Stimulated activated CD4-positive, alpha-beta T cell treated with anti-CD3 and anti-CD28 coated beads, Interleukin-1b, Interleukin-23, amount 100 ng/mL, for 1 hour (primary cell): ENCODE measurements at places on chromosomes 4 and X.

DNA sequence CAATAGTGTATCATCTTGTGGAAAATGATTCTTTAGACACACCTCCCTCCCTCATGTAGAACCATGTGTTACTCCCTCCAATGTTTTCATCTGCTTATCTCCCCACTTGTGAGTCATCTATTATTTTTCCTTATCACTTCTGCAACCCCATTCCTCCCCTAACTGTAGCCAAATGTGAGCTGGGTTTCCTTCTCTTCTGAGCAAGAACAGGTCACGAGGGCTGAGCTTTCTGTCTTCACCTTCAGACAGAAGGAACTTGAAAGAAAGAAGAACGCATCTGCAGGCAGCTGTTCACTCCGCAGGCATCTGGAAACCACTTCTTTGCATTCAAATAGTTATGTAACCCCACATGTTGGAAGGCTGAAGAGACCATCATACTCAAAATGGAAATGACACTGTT is 1.8 kb downstream of the PPP1R2C start:
- no peak for DNase-seq

DNA sequence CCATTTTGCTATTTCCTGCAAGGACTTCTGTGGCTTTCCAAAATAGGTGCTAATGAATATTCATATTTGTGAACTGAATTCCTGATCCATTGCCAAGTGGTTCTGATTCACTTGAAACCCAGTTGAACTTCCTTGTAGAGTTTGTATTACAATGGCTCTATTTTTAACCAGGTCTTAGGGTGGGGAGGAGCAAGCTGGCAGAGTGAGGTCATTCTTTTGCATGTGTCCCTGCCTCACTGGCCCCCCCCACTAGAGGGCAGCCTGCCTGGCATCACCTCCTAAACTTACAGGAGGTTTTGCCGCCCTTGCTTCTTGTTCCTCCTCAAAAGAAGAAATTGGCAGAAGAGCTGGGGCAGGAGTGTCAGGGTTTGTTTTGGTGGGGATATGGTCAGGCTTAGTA is 10.5 kb downstream of the PTTG2 start:
- no peak for DNase-seq

GRCh38 chr4:183826461-183826860 is 78.6 kb upstream of the STOX2 start:
- DNase-seq: no peak

- DNase-seq: no peak
Measured at GRCh38 chr4:26503427-26503826, 13.1 kb upstream of the CCKAR start.

GRCh38 chr4:80610199-80610598 is 274.7 kb downstream of the CFAP299 start:
- no peak for DNase-seq

DNA sequence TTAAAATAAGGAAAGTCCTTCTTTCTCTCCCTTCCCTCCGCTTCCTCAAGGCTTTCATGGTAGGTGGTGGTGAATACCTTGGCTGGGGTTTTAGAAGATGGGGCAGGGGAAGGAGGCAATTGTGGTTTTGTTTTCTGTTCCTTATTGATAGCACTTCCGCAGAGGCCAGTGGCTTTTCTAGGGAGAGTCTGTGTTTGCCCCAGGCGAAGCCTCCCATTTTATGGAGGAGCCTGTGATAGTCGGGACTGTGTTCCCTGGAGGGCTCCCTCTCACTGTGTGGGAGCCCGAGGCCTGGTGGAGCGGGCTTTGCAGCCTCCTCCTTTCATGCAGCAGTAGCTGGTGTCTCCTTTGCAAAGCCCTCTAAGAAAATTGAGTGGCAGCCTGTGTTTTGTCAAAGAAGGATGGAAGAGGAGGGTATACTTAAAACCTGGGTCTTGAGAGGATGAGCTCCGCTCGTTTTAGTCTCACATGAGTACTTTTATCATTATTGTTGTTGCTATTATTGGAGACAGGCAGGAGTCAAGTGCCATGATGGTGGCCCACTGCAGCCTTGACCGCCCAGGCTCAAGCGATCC is 29.8 kb upstream of the STOX2 start:
- no peak for DNase-seq

DNA sequence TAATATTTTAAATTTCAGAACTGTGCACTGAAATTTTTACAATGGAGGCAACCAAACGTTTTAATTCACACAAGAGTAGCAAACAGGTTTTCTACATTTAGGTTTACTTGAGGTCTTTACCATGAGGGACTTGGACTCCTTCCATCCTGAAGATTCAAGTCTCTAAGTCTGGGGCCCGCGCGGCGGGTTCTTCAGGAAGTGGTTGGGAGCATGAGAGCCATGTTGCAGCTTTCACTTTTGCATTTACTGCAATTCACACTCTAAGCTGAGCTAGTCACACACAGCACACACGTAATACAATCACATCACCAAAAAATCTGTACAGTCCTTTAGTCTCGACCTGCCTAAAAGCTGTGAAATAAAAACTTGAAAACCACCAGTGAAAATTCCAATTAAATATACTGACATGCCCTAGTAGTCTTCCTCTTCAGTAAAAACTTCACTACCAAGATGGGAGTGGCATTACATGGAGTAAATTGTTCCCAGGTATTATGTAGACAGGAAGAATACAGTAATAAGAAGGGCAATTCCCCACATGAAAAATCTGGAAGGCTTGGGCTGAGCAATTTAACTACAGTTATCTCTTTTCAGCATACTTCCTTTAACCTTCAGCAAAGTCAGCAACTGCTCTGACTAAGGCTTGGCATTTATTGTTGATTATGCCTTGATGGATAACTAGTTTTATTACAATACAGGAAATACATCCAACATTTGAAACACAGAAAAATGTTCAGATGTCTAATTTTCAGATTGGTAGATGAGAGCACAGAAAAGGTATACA is 571.1 kb upstream of the DIPK2B start:
- DNase-seq: no peak

GRCh38 chr4:11312389-11312788 is 116.3 kb downstream of the HS3ST1 start:
- DNase-seq: no peak

GRCh38 chr4:133581996-133582619 is 433.0 kb downstream of the PCDH10 start:
- no peak for DNase-seq

DNA sequence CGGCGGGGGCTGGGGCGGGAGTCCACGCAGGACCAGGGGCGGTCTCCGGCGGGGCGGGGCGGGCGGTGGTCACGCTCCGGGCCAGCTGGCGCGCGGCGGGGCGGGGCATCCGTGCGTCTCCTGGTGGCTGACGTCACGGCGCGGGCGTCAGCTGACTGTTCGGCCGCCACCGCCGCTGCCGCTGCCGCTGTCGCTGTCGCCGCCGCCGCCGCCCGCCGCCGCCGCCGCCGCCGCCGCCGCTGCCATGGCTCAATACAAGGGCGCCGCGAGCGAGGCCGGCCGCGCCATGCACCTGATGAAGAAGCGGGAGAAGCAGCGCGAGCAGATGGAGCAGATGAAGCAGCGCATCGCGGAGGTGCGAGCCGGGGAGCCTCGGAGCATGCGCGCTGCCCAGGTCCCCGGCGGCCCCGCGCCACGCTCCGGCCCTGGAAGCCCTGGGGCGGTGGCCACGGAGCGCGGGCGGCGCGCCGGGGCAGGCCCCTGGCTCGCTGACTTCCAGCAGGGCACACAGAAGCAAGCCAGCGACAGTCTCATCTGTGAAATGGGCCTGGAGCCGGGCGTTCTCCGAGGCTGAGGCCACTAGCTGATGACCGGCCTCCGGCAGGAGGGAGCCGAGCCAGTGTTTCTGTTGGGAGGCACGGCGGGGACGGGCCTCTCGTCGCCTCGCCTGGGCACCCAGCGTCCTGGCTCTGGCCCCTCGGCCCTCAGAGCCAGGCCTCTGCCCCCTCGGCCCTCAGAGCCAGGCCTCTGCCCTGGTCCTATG is at the start of gene FAM50A:
FAM50A (plus strand) TSS at position 150 of the 763 bp plus-strand sequence; CDS start at position 245, 95 bp downstream.
- no peak for DNase-seq

- DNase-seq: no peak
Measured at GRCh38 chr4:151738720-151739517, 21.9 kb downstream of the GATB start.

- DNase-seq: no peak
Measured at GRCh38 chr4:123443401-123444289, 47.0 kb downstream of the SPRY1 start.

DNA sequence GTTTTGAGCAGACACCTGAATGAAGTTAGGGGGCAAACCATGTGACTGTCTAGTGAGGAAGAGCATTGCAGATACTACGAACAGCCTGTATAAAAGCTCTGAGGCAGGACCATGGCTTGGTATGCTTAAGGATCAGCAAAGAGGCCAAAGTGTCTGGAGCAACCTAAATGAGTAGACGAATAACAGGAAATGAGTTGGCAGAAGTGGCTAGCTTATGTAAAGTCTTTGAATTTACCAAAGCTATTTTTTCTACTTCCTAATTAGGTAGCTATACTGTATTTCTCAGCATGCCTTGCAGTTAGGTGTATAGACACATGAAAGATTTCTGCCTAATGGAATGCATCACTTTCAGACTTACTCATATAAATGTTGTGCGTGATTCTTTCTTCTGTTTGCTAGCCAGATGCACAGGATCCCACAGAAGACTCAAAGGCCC is 9.3 kb upstream of the GPRIN3 start:
- no peak for DNase-seq

- DNase-seq: no peak
Measured at GRCh38 chrX:118261151-118261550, 84.8 kb upstream of the WDR44 start.

GRCh38 chrX:110436523-110436922 is 77.9 kb downstream of the RTL9 start:
- no peak for DNase-seq

DNA sequence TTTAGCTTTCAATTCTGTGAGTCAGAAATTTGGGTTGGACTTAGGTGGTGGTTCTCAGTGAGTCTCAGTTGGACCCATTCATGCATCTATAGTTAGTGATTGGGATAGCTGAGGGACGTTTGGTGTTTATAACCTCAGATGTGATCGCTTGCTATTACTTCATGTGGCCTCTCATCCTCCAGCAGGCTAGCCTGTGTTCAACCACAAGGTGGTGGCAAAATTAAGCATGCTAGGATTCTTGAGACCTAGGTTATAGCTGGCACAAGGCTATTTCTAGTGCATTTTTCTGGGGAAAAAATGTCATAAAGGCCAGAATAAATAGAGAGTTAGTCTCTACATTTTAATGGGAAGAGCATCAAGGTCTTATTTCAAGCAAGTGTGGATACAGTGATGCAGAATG is 10.9 kb upstream of the GRPR start:
- DNase-seq: no peak

DNA sequence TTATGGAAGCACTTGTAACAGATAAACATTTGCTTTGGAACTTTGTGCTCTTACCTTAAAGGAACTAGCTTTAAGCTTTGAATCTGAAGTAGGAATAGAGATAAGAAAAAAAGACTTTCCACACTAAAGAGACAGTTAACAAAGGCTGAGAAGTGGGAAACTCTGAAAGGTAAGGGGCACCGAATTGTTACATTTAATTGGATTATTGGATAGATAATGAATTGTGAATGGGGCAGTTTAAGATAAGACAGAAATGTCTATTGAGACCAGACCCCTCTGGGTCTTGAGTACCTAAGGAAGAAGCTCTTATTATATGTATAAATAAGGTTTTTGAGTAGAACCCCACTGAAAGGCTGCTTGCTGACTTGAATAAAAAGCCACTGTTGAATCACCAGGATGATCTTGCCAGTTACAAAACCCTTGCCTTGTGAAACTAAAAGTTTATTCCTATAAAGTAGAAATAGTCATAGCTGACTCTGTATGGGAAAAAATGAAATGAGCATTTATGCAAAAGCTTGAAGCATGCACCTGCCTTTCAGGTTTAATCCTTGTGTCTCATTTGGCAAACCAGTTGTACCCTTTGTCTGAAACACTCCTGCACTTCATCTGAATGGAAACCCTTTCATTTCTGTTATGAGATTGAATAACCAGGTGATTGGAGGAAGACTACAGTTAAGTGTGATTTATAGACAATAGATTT is 423.2 kb downstream of the RPA4 start:
- DNase-seq: no peak

GRCh38 chrX:38796946-38797345 is 4.3 kb upstream of the MID1IP1 start:
- no peak for DNase-seq

- DNase-seq: no peak
Measured at GRCh38 chrX:3176439-3176820, 135.2 kb downstream of the ARSF start.

- DNase-seq: no peak
Measured at GRCh38 chr4:137425281-137425680, 107.0 kb downstream of the PCDH18 start.

GRCh38 chr4:117357866-117358265 is 272.5 kb upstream of the TRAM1L1 start:
- DNase-seq: no peak

DNA sequence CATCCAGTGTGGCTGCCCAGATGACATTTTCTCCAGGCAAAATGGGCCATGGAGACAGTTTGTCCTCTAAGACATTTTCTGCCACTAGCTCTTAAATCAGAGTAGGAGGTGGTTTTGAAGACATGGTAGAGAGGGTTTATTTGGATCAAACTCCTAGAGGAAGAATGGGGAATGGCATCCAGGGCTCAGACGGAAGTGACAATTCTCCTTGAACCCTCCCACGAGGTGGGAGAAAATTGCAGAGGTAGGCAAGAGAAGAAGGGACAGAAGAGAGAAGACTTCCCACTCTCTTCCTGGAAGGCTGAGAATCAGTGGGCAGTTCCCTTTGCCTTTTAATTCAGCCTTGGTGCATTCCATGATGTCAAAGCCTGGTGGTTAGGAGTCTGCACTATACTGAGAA is 194.0 kb downstream of the SMIM20 start:
- DNase-seq: no peak

- DNase-seq: no peak
Measured at GRCh38 chrX:105241056-105241455, 20.6 kb upstream of the TEX13A start.
